ENCODE measurements at places on chromosomes 2 and 18.

GRCh38 chr18:78649421-78649820 lies 330.2 kb upstream of the SALL3 start:
- DNase-seq, result no peak

GRCh38 chr2:119062652-119063051 lies 95.9 kb downstream of the C1QL2 start:
- no peak for DNase-seq

GRCh38 chr2:128292599-128293425 lies 25.9 kb downstream of the HS6ST1 start:
- no peak for DNase-seq

DNA sequence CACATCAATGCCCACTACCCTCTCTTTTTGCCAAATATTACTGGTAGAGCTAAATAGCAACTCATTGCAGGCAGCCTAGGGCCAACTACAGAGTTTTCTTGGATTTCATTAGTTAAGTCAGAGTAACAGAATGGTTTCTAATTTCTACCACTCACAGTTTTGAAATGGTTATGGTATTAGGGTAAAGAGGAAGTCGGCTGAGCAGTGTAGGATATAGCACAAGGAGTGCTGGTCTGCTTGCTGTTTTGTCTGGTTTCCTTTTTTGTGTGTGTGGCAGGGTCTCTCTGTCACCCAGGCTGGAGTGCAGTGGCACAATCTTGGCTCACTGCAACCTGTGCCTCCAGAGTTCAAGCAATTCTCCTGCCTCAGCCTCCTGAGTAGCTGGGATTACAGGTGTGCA lies 289.2 kb upstream of the CCDC68 start:
- no peak for DNase-seq

GRCh38 chr2:232265329-232265728 lies 113.2 kb upstream of the ALPP start:
- DNase-seq, result no peak

- no peak for DNase-seq
Measured at GRCh38 chr18:79570266-79571201, 109.1 kb upstream of the CTDP1 start.

Measured in hematopoietic multipotent progenitor cell treated with erythropoietin and hydrocortisone succinate and interleukin-3 and kit ligand, for 8 days (in vitro differentiated cells).